ENCODE measurements at places on chromosomes 16 and 17.

- no peak for DNase-seq
These were observed 98.7 kb upstream of the NACA2 start for GRCh38 chr17:61689610-61690180.

- DNase-seq = no peak
These were observed 1.3 kb upstream of the CUEDC1 start for GRCh38 chr17:57956291-57957119.

- no peak for DNase-seq
These were observed 31.8 kb upstream of the TENT4B start for GRCh38 chr16:50121278-50121677.

DNA sequence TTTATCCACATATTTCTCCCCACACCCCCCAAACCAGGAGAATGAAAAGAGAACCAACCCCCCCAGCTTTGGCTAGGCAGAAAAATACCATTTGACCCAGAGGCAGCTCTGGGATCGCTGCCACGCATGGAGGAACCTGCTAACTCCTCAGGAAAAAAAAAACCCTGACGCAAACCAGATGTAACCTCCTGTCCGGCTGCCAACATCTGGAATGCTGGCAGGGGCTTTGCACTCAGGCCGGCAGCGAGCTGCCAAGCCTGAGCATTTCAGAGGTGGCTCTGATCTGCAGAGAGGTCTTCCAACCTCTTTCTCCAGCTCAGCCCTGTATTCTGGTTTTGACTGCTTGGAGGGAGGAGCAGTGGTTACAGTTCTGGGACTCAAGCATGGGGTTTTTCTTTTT lies 8.2 kb downstream of the IGFBP4 start:
- no peak for DNase-seq

DNA sequence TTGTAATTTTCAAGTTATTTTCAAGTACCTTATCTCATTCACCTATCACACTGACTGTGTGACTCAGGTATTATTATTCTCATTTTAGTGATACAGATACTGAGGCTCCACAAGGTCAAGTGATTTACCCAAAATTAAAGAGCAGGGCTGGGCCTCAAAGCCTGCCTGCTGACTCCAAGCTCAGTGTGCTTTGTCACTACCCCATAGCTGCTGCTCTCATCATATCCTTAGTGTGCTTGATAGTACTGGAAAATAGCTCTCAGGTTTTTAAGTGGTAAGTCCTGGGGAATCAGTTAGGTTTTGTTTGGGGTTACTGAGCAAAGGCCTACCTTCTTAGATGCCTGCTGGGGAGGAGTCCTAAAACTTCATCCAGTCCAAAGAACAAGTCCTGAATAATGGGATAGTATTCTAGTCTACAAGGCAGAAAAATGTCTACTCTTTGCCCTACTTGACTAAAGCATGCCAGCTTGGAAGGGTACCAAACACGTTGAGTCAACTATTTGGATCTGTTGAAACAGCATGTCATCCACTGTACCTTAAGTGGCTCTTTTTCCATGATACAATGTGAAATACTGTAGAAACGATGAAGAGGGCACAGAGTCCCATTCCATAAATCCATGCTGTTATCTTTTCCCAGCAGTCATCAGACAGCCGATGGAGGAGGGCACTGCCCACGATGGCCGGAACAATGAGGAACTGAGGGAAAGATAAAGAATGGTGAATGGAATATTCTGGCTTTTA lies 10.7 kb downstream of the MMD start:
- no peak for DNase-seq

DNA sequence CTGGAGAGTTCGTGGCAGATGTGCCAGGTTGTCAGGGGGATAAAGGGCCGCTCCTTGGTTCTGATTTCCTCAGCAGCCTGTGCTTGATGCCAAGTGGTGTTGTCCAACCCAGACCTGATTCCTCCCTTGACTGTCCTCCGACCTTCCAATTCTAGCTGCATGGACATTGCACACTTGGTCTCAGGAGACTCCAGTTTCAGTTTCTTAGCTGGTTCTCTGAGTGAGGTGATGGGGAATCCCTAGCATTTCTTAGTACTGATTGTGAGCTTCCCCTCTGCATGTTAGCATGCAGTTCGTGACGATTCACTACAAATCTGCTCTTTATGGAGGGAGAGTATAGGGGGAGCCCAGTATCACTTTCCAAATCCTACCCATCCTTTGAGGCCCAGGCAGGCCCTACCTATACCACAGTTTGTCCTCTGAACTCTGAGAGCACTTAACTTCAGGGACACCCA lies 12.4 kb upstream of the CCR7 start:
- no peak for DNase-seq

GRCh38 chr17:58991718-58992331 lies 114.9 kb downstream of the TRIM37 start:
- DNase-seq = no peak

DNA sequence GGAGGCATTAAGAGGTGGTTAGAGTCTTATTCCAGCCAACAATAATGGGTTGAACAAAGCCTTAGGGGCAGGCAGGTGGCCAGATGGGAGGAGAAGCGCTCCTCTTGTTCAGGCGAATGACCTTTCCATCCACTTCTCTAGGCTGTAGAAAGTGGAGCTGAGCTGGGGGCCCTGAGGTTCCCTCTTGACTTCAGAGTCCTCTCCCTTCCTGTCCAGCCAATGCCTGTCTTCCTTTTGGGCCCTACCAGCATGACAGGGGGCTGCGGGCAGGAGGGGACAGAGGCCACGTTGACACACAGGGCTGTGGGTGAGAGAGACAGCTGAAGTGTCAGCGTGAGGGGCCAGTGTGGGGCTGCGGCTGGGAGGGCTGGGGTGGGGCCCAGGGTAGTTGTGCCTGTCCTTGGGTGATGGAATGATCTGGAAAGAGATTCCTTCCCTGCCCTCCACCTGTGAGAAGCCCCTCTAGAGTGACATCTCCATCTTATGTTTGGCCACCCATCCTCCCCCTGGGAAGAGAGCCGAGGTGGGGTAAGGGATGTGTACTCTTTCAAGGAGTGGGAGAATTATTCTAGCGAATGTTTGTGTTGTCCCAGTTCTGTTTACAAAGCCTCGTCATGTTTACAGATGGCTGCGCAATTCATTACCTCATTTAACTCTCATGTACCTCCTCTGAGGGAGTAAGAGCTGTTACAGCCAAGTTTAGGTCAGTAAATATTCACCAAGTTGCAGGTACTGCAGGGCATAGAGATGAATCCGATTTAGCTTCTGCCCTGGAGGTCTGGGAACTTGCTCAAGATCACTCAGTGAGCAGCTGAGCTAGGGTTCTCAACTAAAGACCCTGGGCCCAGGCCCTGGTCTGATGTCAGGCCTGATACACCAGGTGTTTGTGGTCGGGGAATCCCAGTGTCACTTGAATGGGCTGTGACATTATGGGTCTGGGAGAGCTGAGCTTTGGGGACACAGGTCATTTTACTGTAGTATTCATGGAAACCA lies 3.3 kb downstream of the ERBB2 start:
- DNase-seq = peak; percentile 98

- no peak for DNase-seq
These were observed 460.4 kb downstream of the SLC39A11 start for GRCh38 chr17:72631949-72632684.

DNA sequence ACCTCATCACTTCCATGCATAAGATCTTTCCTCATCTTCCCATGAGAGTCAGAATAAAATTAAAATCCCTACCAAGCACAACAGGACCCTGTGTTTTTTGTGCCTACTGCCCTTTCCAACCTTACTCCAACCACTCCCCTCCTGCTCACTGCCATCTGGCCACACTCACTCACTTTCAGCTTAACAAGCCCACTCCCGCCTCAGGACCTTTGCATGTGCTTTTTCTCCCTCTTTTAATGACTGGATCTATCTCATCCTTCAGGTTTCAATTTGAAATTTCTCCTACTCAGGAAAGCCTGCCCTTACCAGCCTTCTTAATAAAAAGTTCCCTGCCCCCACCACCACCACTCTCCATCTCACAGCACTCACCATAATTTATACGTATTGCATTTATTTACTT lies 14.7 kb downstream of the C17orf67 start:
- no peak for DNase-seq

GRCh38 chr17:76915840-76916510 lies 47.8 kb downstream of the MGAT5B start:
- no peak for DNase-seq

- DNase-seq = no peak
These were observed 504.2 kb upstream of the PSMD7 start for GRCh38 chr16:73792199-73793020.

DNA sequence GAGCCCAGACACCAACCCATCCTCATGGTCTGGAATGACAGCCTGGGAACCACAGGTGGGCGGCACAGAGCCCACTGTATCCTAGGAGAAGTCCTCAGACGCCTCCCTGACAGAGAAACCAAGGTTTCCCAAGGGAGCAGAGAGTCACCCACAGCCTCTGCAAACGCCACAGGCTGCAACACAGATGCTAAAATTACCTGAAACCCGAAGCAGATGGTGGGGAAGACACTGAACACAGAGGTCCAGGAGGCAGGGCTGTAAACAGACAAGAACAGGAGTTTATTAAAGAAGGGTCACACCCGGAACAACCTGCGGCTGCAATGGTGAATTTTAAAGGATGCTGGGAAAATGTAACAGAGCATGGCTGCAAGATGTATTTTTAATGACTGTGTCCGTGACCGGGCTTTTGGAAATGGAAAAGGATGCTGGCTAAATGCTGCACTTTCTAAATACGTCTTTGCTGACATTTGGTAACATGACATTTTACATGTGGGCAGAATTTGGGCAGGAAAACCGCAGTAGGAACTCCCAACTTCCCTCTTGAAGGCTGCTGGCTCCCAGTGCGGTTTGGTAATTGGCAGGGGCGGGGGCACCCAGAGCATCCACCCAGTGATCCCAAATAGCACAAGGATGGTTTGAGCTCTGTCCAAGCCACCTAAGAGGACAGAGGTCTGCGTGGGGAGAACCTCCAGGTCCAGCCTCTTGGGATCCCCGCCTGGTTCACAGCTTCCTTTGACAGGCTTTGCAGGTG lies 13.1 kb downstream of the SLC38A8 start:
- DNase-seq = no peak

- no peak for DNase-seq
These were observed 382.3 kb downstream of the SLC39A11 start for GRCh38 chr17:72710202-72710601.

GRCh38 chr16:25988084-25988483 lies 296.3 kb downstream of the HS3ST4 start:
- DNase-seq = no peak

- peak; percentile 48 for DNase-seq
These were observed 641 bp downstream of the SBK1 start for GRCh38 chr16:28292731-28293600.

DNA sequence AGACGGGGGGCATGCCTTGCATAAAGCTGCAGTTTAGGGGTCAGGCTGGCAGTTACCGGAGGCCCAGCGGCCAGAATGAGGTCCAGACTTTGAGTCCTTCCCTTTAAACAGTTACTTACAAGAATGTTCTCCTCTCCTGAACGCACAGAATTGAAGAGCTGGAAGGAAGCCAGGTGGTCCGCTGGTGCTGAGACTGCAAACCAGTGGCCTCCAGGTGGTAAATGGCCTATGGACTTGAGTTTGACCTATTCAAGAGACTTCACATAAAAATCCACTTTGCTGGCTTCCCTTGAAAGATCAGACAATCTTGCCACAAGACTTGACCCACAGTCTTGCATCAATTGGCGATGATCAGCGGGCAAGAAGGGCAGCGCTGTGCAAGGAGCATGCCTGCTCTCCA lies 14.7 kb upstream of the SEZ6 start:
- DNase-seq = no peak

GRCh38 chr17:71519285-71519684 lies 601.5 kb upstream of the SOX9 start:
- no peak for DNase-seq

GRCh38 chr16:11111150-11111549 lies 144.9 kb downstream of the SOCS1 start:
- DNase-seq = no peak

GRCh38 chr16:9836118-9836736 lies 346.0 kb downstream of the GRIN2A start:
- DNase-seq = peak; percentile 59

GRCh38 chr17:79664930-79665737 lies 54.3 kb upstream of the RBFOX3 start:
- peak; percentile 81 for DNase-seq

DNA sequence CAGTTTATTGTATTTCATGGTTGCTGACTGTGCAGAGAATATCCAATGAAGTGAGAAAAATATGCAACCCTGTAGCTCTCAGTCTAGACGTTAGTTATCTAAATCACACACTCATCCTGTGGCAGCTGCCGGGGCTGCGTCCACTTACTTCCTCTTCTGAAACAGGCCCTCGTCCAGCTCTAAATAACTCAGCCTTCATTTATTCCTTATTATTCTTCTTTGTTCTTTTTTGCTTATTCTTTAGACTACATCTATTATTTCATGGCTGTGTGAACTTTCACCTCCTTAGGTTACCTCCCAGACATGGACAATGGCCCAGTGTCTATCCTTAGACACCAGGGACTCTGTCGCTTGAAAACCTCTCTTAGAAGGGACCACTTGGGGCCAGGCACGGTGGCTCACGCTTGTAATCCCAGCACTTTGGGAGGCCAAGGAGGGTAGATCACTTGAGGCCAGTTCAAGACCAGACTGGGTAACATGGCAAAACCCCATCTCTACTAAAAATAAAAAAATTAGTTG lies 3.4 kb upstream of the THUMPD1 start:
- no peak for DNase-seq

GRCh38 chr17:1473841-1474240 lies 17.8 kb upstream of the CRK start:
- DNase-seq = no peak

DNA sequence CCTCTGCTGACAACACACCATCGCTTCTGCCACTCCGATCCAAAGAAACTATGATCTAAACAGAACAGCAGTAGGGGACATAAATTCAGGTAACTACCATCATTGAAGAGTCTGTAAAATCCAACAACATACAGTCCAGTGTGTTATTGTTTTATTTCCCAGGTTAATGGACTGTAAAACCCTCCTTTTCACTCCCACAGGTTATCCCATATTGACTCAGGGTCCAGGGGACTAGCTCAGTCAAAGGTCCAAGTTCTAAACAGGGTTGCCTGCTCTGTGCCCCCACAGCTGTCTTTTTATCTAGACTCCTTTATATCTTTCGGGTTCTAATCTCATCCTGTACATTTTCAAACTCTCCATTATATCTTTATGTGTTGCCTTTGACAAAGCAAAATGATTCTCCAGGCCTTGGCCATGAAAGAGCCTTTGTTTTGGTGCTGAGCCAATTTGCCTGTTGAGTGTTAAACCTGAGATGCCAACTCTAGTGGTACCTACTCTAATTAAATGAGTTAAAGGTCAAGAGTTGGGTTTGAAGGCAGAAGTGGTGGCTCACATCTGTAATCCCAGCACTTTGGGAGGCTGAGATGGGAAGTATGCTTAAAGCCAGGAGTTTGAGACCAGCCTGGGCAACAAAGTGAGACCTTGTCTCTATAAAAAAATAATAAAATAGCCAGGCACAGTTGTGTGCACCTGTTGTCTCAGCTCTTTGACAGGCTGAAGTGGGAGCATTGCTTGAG lies 80.5 kb downstream of the SNX11 start:
- no peak for DNase-seq

GRCh38 chr17:61466246-61466645 lies 14.0 kb downstream of the TBX4 start:
- no peak for DNase-seq

GRCh38 chr17:63525190-63525946 lies 2.2 kb downstream of the KCNH6 start:
- DNase-seq = peak; percentile 39

- peak; percentile 92 for DNase-seq
These were observed 32.6 kb upstream of the CBFA2T3 start for GRCh38 chr16:89009343-89010209.
